Activated T-cell treated with anti-CD3 and anti-CD28 coated beads, Interleukin-2, amount 50 U/mL, for 1 hour (primary cell): ENCODE measurements at places on chromosomes 5 and 9.

- peak; percentile 46 for DNase-seq
Measured at GRCh38 chr9:99828054-99828416, 6.3 kb downstream of the NR4A3 start.

GRCh38 chr5:95934207-95934804, 27.3 kb downstream of the ELL2 start:
- no peak for DNase-seq

DNA sequence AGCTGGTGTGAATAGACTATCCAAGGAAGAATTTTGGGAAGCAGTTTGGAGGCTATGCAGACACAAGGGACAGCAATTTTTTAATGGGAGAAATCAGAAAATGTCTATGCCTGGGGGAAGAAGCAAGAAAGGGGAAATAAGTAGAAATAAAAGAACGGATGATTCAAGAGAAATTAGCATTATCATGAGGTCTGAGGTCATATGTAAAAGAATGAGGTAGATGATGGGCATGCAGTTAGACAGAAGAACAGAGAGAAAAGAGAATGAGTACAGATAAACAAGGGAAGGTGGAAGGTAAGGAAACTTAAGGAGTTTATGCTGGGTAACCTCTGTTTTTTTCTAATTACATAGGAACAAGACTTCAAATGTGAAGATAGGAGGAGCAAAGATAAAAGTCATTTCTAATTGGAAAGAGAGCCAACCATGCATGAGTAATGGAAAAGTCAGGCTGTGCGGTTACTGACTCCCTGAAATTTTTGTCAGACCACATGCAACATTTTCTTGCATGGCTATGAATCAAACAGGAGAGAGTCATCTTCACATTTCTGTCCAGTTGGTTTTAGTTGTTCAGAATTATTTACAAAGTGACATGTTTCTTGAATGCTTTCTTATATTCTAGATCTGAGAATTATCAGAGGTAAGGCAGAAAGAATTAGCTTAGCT, 101.0 kb upstream of the PIK3R1 start:
- DNase-seq, result no peak

DNA sequence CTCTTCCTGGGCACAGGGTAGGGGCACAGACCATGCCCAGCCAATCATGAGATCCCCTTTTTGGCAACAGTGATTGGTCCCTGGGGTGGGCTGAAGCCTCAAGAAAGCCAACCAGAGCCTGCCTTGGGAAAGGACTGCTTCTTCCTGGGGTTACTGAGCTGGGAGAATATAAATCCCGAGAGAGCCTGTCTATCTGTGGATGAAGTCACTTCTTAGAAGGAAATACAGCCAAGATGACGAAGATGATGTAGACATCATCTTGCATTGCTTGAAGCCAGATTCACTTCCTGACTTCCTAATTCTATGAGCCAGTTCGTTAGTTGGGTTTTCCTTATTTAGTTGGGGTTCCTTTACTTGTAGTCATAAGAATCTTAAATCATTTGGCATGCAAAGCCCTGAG, 50.1 kb upstream of the PWWP2A start:
- no peak for DNase-seq

- DNase-seq, result no peak
Measured at GRCh38 chr5:75616371-75616881, 5.2 kb downstream of the ANKDD1B start.

GRCh38 chr5:56575821-56576220, 239.5 kb upstream of the MAP3K1 start:
- DNase-seq, result no peak

DNA sequence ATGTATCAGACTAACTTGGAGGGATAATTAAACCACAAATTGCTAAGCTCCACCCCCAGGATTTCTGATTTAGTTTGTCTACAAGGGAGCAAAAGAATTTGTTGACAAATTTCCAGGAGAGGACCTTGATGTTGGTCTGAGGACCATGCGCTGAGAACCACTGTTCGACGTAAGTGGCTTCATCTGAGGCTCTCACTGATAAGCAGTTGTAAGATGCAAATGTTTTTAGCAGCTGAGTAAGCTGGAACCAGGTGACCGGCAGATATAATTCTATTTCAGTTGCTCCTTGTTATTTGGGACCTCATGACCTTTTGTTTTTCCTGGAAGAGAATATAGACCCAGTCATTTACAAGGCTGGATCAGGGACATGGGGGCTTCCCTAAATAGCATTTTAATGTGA, 14.1 kb upstream of the SPINK1 start:
- DNase-seq, result no peak

GRCh38 chr5:126686451-126687126, 85.8 kb downstream of the PHAX start:
- no peak for DNase-seq

- DNase-seq, result no peak
Measured at GRCh38 chr5:43702815-43703214, 99.8 kb downstream of the NNT start.

- DNase-seq, result no peak
Measured at GRCh38 chr5:151691706-151692105, 5.0 kb upstream of the SPARC start.

- DNase-seq, result no peak
Measured at GRCh38 chr5:6840136-6840793, 127.0 kb downstream of the TENT4A start.

GRCh38 chr5:2700876-2701275, 50.6 kb downstream of the IRX2 start:
- no peak for DNase-seq

GRCh38 chr9:36080519-36080918, 43.8 kb downstream of the RECK start:
- no peak for DNase-seq

DNA sequence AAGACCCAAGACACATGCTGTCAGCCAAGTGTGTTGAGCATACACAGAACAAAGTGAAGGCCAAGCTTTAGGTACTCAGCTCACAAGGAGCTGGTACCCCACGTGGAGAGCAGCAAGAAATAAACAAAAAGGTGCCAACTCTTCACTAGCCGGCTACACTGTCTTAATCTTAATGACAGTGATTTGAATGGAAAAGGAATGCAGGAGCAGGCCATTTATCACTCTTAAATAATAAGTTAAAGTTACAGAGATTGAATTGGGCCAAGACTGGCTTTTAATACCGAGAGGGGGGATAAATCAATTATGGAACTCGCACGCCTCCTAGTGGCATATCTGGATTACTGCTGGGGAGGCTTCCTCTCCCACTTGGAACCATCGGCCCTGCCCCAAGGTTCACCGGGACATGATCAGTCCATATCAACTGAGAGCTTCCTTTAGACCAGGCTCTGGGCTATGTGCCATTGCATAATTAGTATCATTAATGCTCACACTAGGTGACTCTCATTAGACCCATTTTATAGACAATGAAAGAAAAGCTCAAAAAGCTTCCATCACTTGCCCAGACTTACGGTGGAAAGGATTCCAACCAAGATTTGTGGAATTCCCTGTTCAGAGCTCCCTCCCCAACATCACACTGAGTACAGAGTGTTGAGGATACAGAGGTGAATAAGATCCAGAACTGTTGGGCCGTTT, 94.0 kb downstream of the ACTL7B start:
- DNase-seq, result no peak

GRCh38 chr9:22055090-22055489, 46.0 kb upstream of the CDKN2B start:
- no peak for DNase-seq

GRCh38 chr9:116174347-116174746, 20.8 kb downstream of the PAPPA start:
- no peak for DNase-seq

DNA sequence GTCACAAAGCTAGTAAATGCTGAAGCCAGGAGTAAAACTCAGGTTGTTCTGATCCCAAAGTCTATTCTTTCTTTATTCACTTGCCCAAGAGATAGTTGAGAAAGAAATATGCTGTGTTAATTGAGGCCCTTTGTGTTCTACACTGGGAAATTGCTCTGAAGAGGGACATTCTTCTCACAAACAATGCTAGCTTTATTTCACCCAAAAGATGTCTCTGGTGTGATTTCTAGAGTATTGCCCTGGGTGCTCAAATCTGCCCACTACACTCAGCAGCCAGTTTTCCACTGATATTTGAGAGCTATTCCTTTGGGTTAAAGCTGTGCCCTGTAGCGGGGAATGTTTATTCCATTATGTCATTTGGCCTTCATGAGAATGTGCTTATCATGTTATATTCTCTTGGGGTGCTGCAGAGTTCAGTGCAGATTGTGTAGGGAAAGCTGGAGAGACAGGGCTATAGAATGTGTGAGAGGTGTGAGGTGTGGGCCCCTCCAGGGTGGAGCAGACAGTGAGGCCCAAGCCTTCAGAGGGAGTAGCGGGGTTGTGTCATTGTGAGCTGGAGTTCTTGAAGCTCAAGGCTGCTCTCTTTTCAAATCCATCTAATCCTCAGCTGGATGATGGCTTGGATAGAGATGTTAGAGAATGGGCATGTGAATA, 21.0 kb upstream of the C5orf63 start:
- DNase-seq, result no peak

- DNase-seq, result no peak
Measured at GRCh38 chr5:159319832-159320231, 10.5 kb downstream of the IL12B start.

DNA sequence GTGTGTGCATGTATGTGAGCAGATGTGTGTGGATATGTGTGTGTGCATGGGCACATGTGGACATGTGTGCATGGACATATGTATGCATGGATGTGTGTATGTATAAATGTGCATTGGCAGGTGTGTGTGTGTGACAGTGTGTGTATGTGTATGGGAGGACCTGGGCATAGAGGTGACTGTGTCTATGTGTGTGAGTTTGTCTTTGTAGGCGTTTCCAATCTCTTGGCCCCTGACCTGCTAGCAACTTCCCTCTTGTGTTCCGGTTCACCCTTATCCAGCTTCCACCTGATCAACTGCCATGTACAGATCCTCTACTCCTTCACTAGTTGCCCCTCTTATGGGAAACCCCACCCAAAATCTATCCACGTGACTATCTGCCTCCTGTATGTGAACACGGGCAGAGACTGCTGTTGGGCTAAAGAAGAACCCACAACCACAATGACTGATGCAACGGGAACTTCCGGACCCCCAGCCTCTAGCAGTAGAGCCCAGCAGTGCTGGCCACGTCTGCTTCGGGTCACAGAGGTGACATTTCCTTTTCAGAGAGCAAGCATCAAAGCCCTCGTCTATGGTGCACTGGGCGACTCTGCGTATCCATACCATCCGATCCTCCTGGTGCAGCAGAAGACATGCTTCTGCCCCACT, 24.9 kb upstream of the GADD45G start:
- no peak for DNase-seq

- no peak for DNase-seq
Measured at GRCh38 chr5:161372682-161373344, 173.7 kb downstream of the GABRB2 start.
